ENCODE measurements at places on chromosomes 13 and 19. TPM values are rescaled to one million over a fixed set of nuclear protein-coding genes. Genes with fewer than 3 reads are reported as not detected.

STARD13 gene
- total RNA-seq = 29.9 TPM

ZNF296 gene
- total RNA-seq = not detected

FGF21 gene
- total RNA-seq = not detected

DZIP1 gene
- 3.8 TPM for total RNA-seq

SIGLECL1 gene
- total RNA-seq = not detected

IZUMO2 gene
- not detected for total RNA-seq

PLK5 gene
- not detected for total RNA-seq

KCNC3 gene
- 2.6 TPM for total RNA-seq
